Activated T-cell treated with anti-CD3 and anti-CD28 coated beads, Interleukin-2, amount 50 U/mL, for 72 hours (primary cell): ENCODE measurements at places on chromosomes 11 and 22.

DNA sequence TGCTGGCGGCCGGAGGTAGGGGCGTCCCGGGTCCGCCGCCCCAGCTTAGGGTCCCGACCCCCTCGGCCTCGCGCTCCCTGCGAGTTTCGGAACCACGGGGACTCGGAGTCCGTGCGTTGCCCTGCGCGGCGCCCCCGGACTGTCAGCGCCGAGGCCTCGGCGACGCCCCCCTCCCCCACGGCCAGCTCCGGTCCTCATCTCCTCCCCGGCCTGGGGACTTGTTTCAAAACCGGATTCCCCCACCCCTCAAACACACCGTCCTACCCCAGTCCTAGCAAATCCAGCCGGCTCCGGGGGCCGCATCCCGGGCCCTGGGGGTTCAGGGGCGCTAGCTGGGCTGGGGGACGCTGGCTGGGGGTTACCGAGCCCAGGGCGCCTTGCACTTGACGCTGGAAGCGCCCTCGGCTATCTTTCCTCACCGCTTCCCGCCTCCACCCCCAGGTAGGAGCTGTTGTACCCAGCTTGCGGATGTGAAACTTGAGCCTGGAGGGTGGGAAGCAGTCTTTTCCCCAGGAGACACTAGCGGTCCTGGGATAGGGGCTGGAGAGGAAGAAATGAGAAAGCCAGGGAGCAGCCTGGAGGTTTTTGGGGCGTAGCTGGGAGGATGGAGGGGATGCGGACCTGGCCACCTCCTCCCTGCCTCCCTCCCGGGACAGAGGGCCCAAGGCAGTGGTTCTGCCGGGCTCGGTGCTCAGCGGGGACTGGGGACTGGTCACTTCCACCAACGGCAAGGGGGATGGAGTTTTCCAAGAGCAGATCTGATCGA lies 550 bp downstream of the FBLN1 start:
- no peak for DNase-seq

DNA sequence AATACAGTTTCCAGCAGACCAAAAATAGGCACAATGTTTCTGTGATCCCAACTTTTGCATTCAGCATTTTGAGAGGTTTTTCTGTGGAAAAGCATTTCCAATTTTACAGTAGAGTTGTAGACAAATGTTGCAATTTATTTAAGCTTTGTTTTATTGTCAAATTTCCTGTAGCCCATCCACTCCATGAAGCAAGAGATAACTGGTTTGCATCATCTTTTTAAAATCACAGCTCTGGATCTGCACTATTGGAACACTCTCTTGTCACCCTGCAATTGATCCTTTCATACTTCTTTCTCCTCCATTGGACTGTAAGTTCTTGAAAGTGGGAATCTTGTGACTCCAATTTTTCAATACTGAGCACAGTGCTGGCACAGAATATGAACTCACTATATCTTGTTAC lies 86.0 kb downstream of the MAML2 start:
- no peak for DNase-seq

GRCh38 chr11:79675081-79675480 lies 234.3 kb upstream of the TENM4 start:
- no peak for DNase-seq

DNA sequence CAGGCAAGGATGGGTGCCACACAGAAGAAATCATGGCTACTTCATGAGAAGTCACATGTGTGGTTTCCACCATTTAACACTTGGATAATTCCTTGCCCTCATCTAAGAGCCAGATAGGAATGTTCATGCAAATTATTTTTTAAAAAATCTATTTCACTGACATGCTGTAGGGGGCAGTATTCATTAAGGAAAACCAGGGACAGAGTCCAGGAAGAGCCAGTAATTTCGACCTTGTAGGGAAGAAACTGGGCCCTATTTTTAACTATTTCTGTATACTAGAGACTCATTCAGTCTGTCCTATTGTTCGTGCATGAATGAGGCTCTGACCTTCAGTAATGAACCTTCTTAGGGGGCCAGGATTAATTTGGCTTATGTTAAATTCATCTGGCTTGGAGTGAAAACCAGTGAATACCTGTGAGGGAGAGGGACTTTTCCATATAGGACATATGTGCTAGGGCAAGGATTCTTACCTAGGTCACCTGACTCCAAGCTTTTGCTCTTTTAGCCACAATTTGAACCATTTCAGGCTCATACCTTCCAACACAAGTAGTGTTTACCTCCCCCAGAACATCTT lies 192.7 kb downstream of the NAV2 start:
- no peak for DNase-seq
